ENCODE measurements at places on chromosomes 7 and 10.

GRCh38 chr10:103822107-103822716 lies 33.2 kb downstream of the SH3PXD2A start:
- no peak for DNase-seq

DNA sequence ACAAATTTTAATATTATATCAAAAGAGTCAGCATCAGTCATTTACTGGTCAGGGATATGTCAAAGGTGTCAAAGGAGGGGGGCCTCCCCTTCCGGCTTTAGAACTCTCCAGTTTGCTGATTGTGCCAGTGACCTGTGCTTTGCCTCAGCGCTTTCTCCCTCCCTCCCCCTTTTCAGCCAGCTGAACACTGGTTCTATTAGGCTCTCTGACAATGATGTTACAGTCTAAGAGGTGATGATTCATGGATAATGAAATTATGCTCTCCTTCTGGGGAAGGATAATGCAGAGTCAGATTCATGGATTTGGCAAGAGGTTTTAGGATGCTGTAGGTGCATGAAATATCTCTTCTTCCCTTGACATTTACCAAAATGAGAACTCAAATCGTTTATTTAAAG lies 6.1 kb downstream of the LRRTM3 start:
- no peak for DNase-seq

DNA sequence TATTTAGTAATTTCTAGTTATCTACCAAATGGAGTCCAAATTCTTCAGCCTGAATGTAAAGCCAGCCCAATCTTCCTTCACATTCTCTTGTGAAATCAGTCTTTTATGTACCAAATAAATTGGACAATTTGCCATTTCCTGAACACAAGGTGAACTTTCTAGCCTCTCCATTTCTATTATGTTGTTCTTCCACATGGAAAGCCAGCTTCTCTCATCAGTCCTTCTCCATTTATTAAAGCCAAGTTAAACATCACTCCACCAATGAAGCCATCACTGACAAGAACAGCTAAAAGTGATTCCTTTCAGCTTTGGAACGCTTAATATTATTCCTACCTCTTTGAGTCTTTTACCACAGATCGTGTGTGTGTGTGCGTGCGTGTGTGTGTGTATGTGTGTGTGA lies 88.4 kb downstream of the VPS41 start:
- no peak for DNase-seq

DNA sequence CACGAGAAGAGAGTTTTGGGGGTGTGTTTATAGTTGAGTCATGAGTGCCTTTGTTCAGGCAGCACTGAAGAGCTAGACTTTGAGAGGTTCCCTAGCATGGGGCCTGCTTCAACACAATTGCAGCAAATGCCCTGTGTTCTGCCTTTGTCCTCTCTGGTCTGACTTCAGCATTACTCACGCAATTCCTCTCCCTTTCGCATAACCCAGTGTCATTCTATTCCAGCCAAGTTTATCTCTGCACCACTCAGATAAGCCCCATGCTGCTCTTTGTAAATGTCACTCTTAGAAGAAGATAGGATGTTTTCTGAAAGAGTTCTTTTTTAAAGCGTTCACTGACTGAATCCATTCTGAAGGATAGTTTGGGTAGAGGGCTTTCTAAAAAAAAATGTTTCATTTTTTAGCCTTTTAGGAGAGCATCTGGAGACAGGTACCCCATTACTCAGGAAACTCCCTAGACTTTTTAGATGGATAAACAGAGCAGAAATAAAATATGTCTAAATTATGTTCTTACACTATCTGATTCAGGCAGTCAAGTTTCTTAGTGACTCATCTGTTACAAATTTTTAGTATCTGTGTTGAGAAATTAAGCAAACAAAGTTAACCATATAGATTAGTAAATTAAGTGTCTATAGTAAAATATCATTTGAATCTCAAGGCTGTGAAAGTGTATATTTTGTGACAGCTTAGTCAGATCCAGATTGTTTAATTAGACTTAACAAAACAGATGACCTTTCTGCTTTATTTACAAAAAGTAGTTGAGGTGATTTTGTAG lies 318.5 kb downstream of the GPR158 start:
- no peak for DNase-seq

DNA sequence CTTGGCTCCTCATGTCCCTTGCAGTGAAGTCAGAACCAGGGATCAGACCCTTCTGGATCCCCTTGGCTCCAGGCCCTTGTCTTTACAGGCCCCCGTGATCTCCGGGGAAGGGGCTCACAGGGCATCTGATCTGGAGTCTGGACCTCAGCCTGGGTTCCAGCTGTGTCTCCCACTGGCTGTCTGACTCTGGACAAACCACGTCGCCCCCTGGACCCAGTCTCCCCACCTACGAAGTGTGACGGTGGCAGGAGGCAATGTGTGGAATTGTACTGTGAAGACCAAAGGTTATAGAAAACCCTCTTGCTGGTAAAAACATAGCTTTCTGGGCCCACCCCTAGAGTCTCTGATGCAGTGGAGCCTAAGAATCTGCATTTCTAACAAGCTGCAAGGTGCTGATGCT lies 15.5 kb upstream of the C10orf71 start:
- DNase-seq = no peak

DNA sequence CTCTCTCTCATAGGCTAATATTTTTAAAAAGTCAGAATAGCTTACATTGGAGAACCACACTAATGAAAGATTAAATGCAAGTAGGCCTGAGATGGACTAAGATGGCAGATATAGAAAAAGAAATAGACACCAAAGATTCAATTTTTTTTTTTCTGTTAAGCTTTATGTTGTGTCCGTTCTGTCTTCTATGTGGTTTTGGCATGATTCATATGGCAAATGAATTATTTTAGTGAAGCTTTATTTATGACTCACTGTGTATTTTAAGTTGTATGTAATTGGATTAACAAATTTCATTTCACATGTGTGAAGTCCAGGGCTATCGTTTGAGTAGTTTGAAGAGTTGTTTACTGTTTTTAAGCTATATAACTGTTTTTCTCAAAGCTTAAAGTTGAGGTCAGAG lies 214.8 kb downstream of the CAMK1D start:
- no peak for DNase-seq

Data from germinal center (tissue), 1 donor.